ENCODE measurements at places on chromosomes 7 and 10.

DNA sequence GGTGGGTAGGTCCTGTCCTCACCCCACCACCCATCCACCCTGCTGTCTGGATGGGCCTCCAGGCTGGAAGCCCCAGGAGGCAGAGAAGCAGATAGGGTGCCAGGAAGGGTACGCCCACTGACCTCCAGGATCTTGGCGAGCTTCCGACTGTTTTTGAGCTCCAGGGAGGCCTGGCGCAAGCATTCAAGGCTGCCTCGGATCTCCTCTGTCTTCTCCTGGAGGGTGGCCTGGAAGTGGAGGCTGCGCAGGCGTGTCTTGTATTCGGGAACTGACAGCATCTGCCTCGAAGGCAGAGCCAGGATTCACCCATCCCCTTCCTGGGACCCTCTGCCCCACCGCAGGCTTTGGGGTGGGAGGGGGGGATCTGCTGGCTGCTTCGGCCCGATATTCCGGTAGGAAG lies 48.4 kb downstream of the GRID2IP start:
- H3K4me1 ChIP-seq, result no peaks in the 10 kb centered on the region
- no peaks in the 10 kb centered on the region for H3K36me3 ChIP-seq
- DNase-seq, result peak; percentile 31
- H3K27ac ChIP-seq, result no peak overlapping the region

DNA sequence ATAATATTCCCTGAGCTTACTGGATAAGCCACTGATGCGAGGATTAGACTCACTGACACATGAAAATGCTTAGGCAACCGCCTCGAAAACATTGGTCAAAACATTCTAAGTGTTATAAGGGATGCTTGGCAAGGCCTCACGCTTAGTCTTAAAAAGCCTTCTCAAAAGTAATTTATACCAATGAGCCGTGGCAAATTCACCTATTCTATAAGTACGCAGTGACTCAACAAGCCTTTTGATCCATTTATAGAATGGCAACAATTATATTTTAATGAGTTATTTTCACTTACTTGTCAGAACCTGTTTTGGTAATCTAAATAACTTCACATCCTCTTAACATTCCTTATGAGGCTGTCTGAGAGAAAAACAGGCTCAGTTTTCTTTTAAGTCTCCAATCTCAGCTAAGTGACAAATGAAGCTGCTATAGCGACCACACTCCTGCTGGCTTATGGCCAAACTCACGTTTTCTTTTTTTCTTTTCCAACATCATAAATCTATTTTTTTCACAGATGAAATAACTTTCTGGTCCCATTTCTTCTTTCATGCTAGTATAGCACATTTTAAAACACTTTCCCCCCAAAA lies 121.2 kb upstream of the AFAP1L2 start:
- H3K27ac ChIP-seq, result peak overlapping the region; percentile 71
- no peaks in the 10 kb centered on the region for H3K36me3 ChIP-seq
- no peak for DNase-seq
- peak overlapping the region; percentile 27 for H3K4me3 ChIP-seq

DNA sequence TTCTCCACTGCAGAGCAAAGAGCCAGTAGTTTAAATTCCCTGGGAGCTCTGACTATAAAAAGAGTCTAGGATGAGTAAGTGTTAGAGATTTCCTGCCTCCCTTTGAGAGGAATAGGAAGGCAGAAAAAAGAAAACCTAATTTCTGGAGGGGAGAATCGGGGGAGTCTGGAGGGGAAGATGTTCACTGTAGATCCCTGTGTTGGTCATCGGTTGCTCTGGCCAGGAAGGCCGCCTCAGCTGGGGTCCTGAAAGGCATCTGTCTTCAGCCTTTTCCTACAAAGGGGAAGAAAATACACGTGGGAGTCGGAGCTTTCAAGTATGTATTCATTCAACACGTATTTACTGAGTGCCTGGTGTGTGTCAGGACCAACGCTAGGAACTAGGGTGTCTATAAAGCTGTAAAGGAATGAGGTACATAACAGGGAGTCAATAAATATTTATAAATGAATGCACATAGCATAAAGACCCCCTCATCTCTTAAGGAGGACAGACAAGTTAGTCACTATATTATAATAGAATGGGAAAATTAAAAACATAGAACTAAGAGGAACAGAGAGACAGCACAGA lies 101.1 kb downstream of the ICA1 start:
- no peak overlapping the region for H3K27ac ChIP-seq
- H3K27me3 ChIP-seq, result no peaks in the 10 kb centered on the region
- no peaks in the 10 kb centered on the region for H3K4me1 ChIP-seq

DNA sequence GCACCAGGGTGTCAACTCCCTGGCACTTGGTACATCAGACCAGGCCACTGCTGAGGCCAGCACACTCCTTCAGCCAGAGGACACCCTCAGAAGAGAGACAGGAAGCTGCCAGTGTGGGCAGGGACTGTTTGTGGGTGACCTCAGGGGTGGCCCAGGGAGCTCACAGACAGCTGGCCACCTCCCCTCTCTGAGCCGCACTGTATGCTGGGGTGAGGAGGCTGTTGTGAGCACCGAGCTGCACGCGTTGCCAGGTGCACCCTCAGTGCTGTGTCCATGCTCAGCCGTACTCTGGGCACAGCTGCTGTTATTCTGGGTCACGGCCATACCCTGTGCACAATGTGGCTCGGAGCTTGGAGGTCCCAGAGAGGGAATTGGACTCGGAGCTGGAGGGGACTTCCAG lies 61.5 kb upstream of the NANOS1 start:
- DNase-seq, result no peak
- no peaks in the 10 kb centered on the region for H3K36me3 ChIP-seq
- H3K4me3 ChIP-seq, result no peak overlapping the region
- no peak overlapping the region for H3K27ac ChIP-seq

DNA sequence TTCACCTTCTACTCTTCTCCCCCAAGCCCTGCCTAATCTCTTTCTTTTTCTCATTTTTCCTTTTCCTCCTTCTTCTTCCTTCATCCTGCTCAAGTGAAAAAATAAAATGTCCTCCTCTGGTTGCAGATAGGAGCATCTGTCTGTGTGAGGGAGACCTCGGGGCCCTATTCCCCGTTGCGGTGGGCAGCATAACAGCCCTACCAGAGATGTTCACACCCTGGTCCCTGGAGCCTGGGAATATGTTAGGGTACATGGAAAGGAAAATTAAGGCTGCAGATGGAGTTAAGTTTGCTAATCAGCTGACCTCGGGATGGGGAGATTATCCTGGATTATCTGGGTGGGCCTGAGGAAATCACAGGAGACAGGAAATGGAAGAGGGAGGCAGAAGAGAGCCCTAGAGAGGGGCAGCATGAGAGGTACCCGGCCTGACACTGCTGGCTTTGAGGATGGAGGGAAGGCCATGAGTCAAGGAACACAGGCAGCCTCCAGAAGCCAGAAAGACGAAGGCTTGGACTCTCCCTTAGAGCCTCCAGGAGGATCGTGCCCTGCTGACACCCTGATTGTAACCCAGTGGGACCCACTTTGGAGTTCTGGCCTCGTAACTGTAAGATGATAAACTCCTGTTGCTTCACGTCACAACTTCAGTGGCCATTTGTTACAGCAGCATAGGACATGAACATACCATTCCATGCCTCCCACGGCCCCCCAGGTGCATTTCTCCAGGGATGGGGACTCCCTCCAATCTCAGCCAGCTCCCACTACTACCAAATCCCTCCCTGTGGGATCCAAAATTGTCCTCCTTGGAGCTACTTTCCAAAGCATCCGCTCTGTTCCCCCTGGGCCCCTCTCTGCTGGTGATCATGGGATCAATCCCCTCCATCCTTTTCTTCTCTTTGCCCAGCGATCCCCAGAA lies 39.0 kb upstream of the ZMIZ1 start:
- no peaks in the 10 kb centered on the region for H3K36me3 ChIP-seq
- H3K27me3 ChIP-seq, result no peaks in the 10 kb centered on the region
- H3K27ac ChIP-seq, result no peak overlapping the region
- H3K4me1 ChIP-seq, result no peaks in the 10 kb centered on the region

GRCh38 chr10:72121389-72121788 lies 33.0 kb upstream of the SPOCK2 start:
- no peaks in the 10 kb centered on the region for H3K4me1 ChIP-seq
- no peak overlapping the region for H3K4me3 ChIP-seq
- H3K36me3 ChIP-seq, result no peaks in the 10 kb centered on the region
- no peaks in the 10 kb centered on the region for H3K27me3 ChIP-seq
- no peak overlapping the region for H3K27ac ChIP-seq
- DNase-seq, result no peak

GRCh38 chr10:75408911-75409885 lies 7.6 kb upstream of the ZNF503 start:
- H3K4me1 ChIP-seq, result peaks cover 4% of the 10 kb centered on the region
- H3K4me3 ChIP-seq, result peak overlapping the region; percentile 64
- DNase-seq, result peak; percentile 79
- peaks cover 13% of the 10 kb centered on the region for H3K27me3 ChIP-seq

GRCh38 chr7:11170175-11170574 lies 196.5 kb downstream of the PHF14 start:
- no peaks in the 10 kb centered on the region for H3K27me3 ChIP-seq
- no peak overlapping the region for H3K27ac ChIP-seq
- H3K4me3 ChIP-seq, result no peak overlapping the region
- DNase-seq, result no peak
- H3K36me3 ChIP-seq, result no peaks in the 10 kb centered on the region

- no peaks in the 10 kb centered on the region for H3K27me3 ChIP-seq
- H3K36me3 ChIP-seq, result no peaks in the 10 kb centered on the region
- H3K27ac ChIP-seq, result no peak overlapping the region
- DNase-seq, result no peak
These were observed 24.6 kb upstream of the NAMPT start for GRCh38 chr7:106309362-106309761.

DNA sequence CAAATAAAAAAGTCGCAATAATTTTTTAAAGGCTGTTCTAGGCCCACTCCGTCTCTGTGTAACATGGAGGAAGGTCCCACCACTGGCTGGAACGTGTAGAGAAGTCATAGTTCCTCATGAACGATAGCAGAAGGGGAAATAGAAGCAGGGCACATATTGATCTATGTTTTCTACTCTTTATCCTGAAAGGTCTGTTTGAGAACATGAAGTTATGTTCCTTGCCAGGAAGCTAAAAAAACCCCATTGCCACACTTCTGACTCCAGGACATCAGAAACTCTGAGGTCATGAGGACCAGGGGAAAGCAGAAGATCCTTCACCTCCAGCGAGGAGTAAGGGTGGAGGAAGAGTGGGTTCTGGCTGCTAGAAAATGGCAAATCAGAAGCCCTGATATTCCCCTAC lies 10.8 kb downstream of the ANKRD22 start:
- no peaks in the 10 kb centered on the region for H3K36me3 ChIP-seq
- DNase-seq, result no peak
- no peak overlapping the region for H3K27ac ChIP-seq

GRCh38 chr7:44058759-44059218 lies 6.6 kb downstream of the PGAM2 start:
- H3K4me1 ChIP-seq, result no peaks in the 10 kb centered on the region
- DNase-seq, result no peak
- H3K36me3 ChIP-seq, result peaks cover 26% of the 10 kb centered on the region
- no peak overlapping the region for H3K27ac ChIP-seq

DNA sequence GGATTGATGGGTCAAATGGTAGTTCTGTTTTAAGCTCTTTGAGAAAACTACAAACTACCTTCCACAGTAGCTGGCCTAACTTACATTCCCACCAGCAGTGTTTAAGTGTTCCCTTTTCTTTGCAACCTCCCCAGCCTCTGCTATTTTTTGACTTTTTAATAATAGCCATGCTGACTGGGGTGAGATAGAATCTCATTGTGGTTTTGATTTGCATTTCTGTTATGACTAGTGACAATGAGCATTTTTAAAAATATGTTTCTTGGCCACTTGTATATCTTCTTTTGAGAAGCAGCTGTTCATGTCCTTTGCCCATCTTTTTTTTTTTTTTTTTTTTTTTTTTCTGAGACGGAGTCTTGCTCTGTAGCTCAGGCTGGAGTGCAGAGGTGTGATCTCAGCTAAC lies 155.2 kb upstream of the BMPER start:
- peaks cover 4% of the 10 kb centered on the region for H3K4me1 ChIP-seq
- no peak overlapping the region for H3K27ac ChIP-seq
- H3K36me3 ChIP-seq, result no peaks in the 10 kb centered on the region
- no peaks in the 10 kb centered on the region for H3K27me3 ChIP-seq

DNA sequence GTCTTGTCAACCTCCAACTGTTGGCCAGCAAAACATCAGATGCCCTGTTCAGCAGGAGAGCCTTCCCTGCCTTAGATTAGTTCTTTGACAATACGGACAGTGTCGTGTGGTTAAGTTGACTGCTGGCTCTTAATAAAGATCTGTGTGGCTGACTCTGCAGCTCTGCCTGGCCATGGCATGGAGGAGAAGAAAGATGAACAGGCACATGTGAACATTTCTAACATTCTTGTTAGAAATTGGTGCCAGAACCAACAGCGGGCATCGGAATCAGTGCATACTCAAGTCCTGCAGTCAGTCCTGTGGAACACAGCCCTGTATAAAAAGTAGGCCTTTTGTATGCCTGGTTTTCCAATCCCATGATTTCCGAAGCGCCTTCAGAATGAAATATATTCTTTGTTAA lies 455.6 kb downstream of the POM121L12 start:
- H3K4me1 ChIP-seq, result no peaks in the 10 kb centered on the region
- no peaks in the 10 kb centered on the region for H3K27me3 ChIP-seq
- no peak overlapping the region for H3K27ac ChIP-seq
- DNase-seq, result no peak

DNA sequence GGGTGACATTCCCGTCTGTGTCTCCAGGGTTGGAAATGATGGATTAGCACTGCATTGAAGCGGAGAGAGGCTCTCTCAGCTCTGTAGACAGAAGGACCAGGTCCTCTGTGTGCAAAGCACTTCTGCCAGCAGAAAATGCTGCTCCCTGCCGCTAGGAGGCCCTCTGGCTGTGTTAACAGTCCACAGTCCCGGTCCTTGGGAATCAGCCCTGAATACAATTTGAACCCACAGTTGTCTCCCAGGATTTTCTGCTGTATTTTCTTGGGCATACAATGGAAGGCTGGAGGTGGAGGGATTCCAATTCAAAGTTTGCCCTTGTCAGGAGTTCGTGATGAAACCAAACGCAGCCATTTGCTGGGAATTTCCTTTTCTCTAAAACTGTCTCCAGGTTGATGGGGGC lies 205.2 kb downstream of the GLRX3 start:
- H3K4me3 ChIP-seq, result no peak overlapping the region
- H3K27ac ChIP-seq, result no peak overlapping the region
- no peaks in the 10 kb centered on the region for H3K36me3 ChIP-seq
- DNase-seq, result no peak
- no peaks in the 10 kb centered on the region for H3K4me1 ChIP-seq
- no peaks in the 10 kb centered on the region for H3K27me3 ChIP-seq

- no peak overlapping the region for H3K4me3 ChIP-seq
- H3K36me3 ChIP-seq, result no peaks in the 10 kb centered on the region
These were observed 549.4 kb upstream of the C7orf33 start for GRCh38 chr7:148041156-148041555.
